ENCODE measurements at places on chromosomes 11 and 22.

DNA sequence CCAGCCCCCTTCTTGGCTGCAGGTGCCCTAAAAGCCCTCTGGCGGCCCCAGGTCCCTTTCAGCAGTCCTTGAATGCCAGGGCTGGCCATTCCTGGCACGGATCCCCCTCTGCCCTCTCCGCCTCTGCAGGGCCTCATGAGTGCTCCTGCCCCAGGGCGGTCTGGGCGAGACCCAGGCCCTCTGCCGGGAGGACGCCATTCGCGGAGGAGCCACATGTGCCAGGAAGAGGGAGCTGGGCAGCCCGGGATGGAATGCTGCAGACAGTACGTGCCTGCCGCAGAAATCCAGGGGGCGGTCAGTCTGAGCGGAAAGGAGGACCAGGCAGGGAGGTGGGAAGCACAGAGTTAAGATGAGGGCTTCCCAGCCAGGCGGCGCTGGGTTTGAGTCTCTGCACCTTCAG lies 2.8 kb downstream of the CABP7 start:
- DNase-seq: no peak

DNA sequence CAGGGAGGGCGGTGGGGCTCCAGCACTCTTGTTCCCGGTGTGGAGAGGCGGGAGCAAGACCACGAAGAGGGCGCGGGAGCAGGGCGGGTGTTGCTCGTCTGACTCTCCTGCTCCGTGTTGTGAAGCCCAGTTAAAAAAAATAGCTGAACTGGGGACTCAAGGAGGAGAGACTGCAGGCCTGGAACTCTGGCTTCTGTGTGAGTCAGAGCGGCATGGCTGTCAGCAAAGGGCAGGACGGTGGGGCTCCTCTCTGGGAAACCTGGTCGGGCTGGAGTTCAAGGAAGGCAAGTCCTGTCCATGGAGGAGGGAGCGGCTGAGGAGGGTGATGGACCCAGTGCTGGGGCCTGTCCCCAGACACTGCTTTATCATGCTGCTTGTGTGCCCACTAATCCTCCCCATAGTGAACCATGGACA lies 152.3 kb downstream of the FEZ1 start:
- DNase-seq: no peak

DNA sequence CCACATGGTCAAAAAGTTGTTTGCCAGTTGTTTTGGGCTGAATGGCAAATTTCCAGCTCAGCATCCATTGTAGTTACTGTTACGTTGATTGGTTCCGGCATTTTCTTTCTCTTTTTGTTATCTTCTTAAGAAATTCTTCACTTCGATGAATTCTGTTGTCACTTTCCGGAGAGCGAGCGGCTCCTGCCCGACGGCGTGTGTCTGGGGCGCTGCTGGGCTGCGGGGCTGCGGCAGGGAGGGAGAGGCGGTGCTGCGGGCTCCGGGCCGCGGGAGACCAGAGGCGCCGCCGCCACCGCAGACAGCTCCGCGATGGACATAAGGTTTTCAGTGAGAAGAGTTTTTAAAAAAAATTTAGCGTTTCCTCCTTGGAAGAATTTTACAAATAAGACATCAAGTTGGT lies 117.4 kb downstream of the RRM1 start:
- no peak for DNase-seq

DNA sequence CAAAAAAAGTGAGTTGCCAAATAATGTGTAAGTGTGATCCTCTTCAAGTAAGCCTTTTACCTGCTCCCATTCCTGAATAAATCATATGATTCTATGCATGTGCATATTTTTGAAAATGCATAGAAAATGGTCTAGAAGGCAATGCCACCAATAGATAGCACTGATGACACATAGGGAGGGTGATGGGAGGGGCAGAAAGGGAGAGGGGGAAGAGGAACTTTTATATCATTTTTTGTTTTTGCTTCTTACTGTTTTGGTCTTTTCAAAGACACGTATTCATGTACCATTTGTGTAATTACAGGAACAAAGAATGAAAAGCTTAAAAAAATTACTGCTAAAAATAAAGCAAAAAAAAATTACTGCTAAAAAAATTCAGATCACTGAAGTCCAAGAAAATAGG lies 60.8 kb downstream of the C11orf58 start:
- DNase-seq: no peak

DNA sequence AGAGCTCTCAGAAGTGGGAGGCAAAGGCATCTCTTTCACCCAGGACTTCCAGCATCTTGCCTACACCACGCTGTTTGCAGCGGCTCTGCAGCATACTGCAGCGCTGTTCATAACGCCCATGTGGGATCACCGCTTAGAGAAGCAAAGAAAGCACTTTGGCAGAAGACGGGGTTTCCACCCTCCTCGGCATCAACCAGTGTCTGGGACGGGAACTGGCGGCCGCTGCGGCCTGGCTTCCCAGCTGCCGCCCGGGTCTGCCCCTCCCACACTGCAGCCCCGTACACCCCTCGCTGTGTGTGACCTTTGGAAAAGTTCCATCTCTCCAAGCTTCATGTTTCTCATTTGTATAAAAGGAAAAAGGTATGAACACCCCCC lies 545 bp upstream of the TIRAP start:
- DNase-seq: peak; percentile 69

GRCh38 chr22:27627444-27627833 lies 174.1 kb downstream of the MN1 start:
- DNase-seq: no peak

DNA sequence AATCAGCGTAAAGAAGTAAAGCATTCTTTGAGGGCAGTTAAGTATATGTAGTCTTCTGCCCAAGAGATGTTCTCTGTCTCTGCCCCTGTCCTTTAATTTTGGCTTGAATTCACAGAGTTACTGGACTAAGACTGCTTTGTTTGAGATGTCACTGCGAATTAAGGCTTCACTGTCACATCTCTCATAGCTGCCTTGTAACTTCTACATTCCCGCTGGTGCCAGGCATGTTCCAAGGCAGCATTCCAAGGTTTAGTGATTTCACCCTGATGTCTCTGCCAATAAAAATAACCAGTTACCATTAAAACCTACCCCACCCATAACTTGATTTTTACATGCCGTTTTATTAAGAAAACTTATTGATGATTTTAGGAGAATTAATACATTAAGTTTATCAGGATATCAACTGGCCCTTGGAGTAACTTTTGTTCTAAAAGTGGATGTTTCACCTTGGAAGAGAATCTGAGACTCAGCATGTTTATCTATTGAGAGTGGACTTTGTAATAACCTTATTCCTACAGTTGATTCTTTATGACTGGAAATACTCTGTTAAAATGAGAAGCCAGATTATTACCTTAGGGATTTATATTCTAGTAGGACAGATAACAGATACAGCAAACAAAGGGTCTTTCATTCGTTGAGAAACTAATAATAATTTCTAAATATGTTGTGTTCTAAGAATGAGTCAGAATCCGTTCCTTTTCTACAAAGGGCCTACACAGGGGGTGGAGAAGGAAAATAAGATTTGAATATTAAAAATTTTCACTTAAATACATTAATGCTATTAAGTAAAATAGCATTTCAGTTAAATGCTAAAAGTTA lies 110.2 kb downstream of the UVRAG start:
- DNase-seq: no peak

- DNase-seq: no peak
Measured at GRCh38 chr11:69515271-69516245, 34.1 kb downstream of the LINC01488 start.

DNA sequence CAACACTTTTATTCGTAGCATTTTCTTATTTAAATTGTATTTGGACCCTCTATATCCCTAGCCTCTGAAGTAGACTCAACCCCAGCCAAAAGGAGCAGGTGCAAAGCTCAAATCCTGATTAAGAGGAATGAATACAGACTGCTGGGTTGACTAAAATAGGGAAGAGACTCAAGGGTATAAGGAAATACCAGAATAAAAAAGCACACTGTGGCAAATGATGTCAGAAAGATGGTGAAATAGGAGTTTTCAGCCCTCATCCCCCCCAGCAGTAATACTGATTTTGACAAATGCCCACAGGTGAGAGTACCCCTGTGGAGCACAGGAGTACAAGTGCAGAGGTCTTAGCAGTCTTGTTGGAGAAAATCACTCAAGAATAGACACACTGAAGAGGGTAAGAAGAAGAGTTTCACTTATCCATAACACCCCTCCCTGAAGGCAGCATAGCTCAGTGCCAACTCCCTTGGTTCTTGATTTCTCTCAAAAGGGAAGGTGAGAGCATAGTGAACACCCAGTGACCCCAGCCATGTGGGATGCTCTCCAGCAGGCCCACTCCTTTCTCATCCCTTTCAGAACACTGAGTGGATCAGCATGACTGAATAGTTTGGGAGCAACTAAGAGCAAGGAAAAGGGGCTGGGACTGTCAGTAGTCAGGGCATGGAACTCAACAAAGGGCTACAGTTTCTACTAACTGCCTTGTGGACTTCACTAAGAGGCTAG lies 71.7 kb downstream of the TBC1D22A start:
- no peak for DNase-seq

GRCh38 chr11:131190446-131190845 lies 180.0 kb upstream of the NTM start:
- DNase-seq: no peak

- no peak for DNase-seq
Measured at GRCh38 chr11:64067230-64067993, 31.7 kb downstream of the FLRT1 start.

GRCh38 chr11:18617688-18618341 lies 16.3 kb downstream of the SPTY2D1 start:
- DNase-seq: no peak

DNA sequence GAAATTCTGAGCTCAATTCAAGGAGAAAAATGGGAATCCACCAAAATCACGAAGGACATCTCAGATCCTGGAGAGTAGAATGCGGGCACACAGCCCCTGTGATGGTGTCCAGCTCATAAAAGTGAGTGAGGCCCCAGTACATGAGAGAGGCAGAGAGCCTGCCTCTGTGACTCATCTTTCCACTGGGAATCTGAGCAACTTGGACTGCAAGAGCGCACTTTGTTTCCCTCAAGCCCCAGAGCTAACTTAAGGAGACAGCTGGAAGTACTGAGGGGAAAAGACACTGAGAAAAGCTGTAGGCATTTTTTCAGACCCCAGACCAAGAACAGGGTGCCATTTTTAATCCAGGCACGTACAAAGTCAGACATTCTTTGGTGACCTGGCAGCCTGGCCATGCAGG lies 273.7 kb downstream of the C11orf87 start:
- no peak for DNase-seq

- DNase-seq: no peak
Measured at GRCh38 chr11:35066030-35066429, 72.9 kb upstream of the CD44 start.

DNA sequence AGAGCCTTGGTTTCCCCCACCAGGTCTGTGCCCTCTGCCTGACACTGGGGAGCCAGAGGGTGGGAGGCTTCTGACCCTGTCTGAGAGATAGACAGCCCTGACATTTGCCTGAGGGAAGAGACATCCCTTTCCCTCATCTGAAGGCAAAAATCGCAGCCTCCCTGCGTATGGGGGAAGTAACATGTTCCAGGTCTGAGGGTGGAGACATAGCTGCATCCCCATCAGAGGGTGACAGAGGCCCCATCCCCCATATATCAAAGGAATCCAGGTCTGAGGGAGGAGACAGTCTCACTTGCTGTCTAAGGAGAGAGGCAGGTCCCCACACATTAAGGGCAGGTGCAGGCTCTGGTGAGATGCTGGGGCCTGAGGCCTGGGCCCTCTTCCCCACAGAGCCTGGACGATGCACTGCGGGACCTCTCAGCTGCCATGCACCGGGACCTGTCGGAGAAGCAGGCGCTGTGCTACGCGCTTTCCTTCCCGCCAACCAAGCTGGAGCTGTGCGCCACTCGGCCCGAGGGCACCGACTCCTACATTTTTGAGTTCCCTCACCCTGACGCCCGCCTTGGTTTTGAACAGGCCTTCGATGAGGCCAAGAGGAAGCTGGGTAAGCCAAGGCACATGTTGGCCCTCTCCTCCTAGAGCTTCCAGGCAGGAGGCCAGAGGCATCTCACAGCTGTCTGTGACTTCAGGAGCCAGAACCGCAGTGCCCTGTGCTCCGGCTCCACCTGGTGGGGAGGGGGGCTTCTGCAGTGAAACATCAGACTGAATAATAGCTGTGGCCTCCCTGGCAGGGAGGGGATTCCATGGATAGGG lies 16.1 kb upstream of the RELT start:
- DNase-seq: no peak

- DNase-seq: no peak
Measured at GRCh38 chr11:46229230-46229629, 48.2 kb upstream of the CREB3L1 start.

DNA sequence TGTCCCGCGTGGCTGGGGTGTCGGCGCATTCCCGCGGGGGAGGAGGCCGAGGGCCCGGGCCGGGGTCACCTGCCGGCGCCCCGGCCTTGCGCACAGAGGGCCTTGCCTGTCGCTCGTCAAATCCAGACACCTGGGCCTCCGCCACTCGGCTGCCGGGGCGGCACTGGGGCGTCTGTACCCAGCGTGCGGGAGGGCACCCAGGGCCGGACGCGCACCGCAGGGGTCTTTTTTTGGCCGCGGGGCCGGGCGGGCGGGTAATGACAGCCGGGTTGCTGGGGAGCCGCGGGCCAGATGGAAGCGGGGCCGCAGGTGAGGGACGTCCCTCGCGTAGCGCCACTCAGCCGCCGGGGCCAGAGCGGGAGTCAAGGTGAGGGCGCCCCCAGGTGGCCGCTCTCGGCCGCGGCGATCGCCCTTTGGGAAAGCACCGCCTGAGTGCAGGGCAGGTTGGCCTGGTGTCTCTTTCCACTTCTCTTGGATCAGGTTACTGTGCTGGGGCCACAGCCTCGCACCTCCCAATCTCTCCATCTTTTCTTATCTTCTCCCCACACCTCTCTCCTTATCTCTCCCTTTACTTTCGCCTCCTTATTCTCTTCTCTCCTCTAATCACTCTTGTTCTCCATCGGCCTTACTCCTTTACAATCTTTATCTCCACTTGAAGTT lies 3.5 kb downstream of the PHLDB1 start:
- peak; percentile 82 for DNase-seq

GRCh38 chr22:35559354-35560005 lies 18.8 kb downstream of the RASD2 start:
- no peak for DNase-seq

Measured in hindlimb muscle (tissue), 1 donor.